ENCODE measurements at places on chromosomes 7 and 10. TPM values are rescaled to one million over a fixed set of nuclear protein-coding genes. Genes with fewer than 3 reads are reported as not detected.

DNA sequence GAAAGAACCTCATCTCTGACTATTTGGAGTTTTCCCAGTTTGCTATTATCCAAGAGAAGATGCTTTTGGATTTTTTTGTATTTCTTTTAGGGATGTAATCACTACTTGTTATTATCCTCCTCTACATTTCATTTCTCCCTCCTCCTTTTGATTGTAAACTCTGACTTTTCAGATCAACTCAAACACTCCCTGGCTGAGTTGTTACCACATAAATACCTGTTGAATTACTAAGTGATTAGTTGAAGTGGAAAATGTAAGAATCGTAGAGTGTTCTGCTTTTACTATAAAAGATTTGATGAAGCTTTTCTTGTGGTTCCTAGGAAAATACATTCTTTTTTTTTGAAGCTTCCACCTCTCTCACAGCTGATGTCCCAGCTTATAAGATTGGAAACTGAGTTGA, 164.1 kb upstream of the C1GALT1 start:
- no peaks in the 10 kb centered on the region for H3K4me1 ChIP-seq
- DNase-seq = no peak
- no peaks in the 10 kb centered on the region for H3K36me3 ChIP-seq

DNA sequence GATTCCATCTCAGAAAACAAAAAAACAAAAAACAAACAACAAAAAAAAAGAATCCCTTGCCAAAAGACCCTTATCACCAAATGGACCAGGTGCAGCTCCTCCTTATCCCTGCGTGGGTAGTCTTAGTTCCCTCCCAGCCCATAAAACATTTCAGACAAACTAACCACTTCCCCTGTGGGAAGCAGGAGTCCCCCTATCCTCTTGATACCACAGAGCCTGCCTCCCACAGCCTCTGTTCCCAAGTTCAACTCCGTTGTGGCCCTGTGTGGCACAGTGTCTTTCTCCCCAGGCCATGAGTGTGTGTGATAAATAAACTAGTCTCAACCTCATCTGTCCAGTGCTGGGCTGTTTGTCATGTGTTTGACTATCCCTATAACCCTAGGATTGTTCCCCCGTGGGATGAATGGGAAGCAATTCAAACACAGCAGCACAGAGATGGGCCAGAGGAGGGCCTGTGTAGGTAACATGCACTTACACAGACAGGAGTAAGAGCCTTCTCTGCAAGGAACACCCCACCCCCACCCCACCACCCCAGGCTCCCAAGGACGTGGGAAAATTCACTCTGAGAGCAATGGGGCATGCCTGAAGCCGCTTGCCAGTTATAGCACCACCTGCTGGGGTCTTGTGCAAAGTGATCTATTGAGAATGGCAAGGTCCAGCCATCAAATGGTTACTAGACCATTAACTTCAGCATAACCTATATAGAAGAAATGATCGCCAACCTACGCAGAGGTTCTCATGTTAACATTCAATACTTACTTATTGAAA, 147.1 kb upstream of the GHITM start:
- no peaks in the 10 kb centered on the region for H3K27me3 ChIP-seq
- H3K36me3 ChIP-seq = no peaks in the 10 kb centered on the region
- DNase-seq = peak; percentile 49
- H3K4me3 ChIP-seq = no peak overlapping the region

DNA sequence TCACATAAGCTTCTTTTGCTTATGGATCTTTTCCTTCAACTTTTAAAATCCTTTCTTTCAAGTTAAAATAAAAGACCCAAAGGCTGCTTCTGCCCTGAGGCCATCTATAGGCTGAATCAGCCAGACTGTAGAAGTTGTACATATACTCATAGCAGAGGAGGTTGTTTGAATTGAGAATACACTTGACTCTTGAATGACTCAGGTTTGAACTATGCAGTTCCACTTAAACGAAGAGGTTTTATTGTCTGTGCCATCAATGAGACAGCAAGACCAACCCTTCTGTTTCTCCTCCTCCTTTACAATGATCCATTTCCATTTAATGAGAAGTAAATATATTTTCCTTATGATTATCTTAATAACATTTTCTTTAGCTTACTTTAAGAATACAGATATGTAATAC, 5.8 kb downstream of the ZNF365 start:
- H3K36me3 ChIP-seq = no peaks in the 10 kb centered on the region
- H3K4me1 ChIP-seq = peaks cover 14% of the 10 kb centered on the region

GRCh38 chr10:78966844-78967488, 101.8 kb upstream of the ZMIZ1 start:
- no peak for DNase-seq
- H3K4me1 ChIP-seq = no peaks in the 10 kb centered on the region
- peak overlapping the region; percentile 10 for H3K27ac ChIP-seq
- H3K4me3 ChIP-seq = no peak overlapping the region
- no peaks in the 10 kb centered on the region for H3K27me3 ChIP-seq

DNA sequence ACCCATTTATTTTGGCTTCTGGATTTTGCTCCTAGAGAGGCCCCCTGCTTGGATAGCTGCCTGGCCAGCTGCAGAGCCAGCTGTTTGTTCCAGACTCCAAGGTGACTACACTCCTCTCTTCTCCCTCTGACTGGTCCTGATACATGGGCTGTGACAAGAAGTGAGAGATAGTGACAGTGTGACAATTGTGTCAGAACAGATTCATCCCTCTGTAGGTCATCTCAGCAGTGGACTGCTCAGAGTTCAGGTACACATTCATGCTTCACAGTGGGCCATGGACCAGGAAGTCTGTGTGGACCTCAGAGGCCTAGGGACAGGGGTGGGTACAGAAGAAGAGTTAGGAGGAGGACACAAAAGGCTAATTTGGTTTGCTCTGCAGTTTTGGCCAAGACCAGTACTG, 188.2 kb upstream of the MKLN1 start:
- no peaks in the 10 kb centered on the region for H3K27me3 ChIP-seq
- no peak overlapping the region for H3K27ac ChIP-seq
- H3K4me3 ChIP-seq = no peak overlapping the region

GRCh38 chr7:106874076-106874475, 9.0 kb downstream of the PIK3CG start:
- no peak overlapping the region for H3K27ac ChIP-seq
- H3K4me1 ChIP-seq = peaks cover 70% of the 10 kb centered on the region
- DNase-seq = no peak
- H3K36me3 ChIP-seq = peaks cover 76% of the 10 kb centered on the region
- no peaks in the 10 kb centered on the region for H3K27me3 ChIP-seq

DNA sequence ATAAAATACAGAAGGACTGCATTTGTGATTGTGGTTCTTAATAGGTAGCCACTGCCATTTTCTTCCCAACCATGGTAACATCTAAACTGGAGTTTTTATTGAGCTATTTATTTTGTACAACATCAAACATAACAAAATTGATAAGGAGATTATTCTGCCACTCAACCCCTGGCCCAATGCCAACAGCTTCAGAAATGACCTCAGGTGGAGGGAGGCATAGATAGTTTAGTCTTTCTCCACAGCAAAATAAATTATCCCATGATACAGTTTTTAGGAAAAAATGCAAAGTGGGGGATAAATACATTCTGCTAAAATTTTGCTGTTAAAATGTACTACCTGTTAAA, 57.6 kb downstream of the LRRTM3 start:
- no peak overlapping the region for H3K27ac ChIP-seq
- no peak for DNase-seq
- H3K4me3 ChIP-seq = no peak overlapping the region

DNA sequence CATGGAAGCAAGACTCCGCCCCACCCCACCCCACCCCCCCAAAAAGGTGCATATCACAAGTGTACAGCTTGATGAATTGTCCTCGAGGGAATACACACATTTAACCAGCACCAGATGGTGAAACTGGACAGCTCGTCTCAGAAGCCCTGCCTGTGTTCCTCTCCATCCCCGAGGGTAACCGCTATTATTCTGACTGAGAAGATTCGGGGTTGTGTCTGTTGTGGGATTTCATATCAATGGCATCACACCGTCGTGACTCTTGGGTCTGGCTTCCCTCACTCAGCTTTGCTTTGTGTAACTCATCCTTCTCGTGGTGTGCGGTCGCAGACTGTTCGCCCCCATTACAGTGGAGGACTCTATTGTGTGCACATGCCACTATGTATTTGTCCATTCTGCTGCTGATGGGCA, 18.9 kb downstream of the PODXL start:
- H3K27me3 ChIP-seq = no peaks in the 10 kb centered on the region
- H3K36me3 ChIP-seq = no peaks in the 10 kb centered on the region
- H3K4me1 ChIP-seq = no peaks in the 10 kb centered on the region
- no peak for DNase-seq
- H3K4me3 ChIP-seq = no peak overlapping the region

GRCh38 chr10:71696628-71697326, 22.8 kb downstream of the C10orf105 start:
- H3K27ac ChIP-seq = no peak overlapping the region
- peak; percentile 85 for DNase-seq
- H3K4me1 ChIP-seq = peaks cover 37% of the 10 kb centered on the region
- H3K4me3 ChIP-seq = no peak overlapping the region
- no peaks in the 10 kb centered on the region for H3K36me3 ChIP-seq
- H3K27me3 ChIP-seq = no peaks in the 10 kb centered on the region

DNA sequence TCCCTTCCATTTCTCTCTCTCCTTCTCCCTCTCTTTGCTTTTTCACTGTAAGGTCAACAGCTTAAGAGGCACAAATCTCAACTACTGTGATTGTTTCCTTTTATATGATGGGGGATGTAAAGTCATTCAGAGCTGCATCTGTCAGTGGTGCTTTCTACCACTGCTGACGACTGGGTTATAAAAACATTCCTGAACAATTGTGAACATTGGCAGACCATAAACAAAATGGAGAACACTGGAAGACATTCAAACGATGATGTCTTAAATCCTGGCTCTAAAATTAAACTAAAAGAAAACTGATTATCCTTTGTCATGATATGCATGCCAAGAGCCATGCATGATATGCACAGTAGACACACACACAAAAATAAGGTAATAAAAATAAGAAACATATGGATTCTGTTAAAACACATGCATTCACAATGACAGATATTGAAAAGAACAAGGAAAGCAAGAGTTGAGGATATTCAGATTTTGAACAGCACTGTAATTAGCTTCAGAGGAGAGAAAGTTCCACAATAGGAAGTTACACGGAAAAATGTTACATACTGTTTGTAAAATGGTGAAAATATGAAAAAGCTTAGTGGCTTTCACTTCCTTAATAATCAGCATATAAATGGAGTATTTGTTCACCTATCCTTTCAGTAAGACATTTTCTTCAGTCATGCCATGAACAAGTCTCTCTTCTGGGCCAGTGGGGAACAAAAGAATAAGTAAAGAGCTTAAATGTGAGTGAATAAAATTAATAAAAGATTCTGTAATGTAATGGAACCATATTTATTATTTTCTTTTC, 89.2 kb downstream of the RNLS start:
- H3K4me1 ChIP-seq = peaks cover 14% of the 10 kb centered on the region
- H3K4me3 ChIP-seq = no peak overlapping the region
- H3K27me3 ChIP-seq = no peaks in the 10 kb centered on the region
- DNase-seq = no peak

DNA sequence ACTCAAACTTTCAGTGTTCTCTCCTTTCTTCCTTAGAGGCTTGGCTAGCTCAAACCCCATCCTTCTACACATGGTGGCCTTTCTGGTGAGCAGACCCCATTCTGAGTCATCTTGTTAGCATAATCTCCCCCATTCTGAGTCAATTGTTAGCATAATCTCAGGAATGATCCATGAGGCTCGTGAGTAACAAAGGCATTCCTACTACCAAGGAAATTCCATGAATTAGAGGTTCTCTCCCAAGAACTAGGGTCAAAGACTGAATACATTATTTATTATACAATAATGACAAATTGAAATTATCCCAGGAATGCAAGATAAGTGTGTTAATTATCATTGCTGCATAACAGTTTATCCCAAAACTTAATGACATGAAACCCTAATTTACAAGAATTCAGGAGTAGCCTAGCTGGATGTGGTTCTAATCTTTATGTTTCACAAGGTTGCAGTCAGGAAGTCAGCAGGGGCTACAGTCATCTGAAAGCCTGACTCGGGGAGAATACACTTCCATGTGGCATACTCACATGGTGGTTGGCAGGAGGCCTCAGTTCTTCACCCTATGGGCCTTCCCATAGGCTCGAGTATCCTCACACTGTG, 100.2 kb downstream of the MMRN2 start:
- H3K4me3 ChIP-seq = no peak overlapping the region
- no peak overlapping the region for H3K27ac ChIP-seq
- H3K4me1 ChIP-seq = no peaks in the 10 kb centered on the region
- DNase-seq = no peak
- H3K36me3 ChIP-seq = peaks cover 3% of the 10 kb centered on the region
- no peaks in the 10 kb centered on the region for H3K27me3 ChIP-seq

GRCh38 chr10:49128854-49129253, 5.0 kb downstream of the FAM170B start:
- no peak for DNase-seq
- no peak overlapping the region for H3K27ac ChIP-seq
- H3K4me1 ChIP-seq = no peaks in the 10 kb centered on the region
- no peak overlapping the region for H3K4me3 ChIP-seq
- H3K27me3 ChIP-seq = peaks cover 12% of the 10 kb centered on the region
- H3K36me3 ChIP-seq = no peaks in the 10 kb centered on the region

CALHM2 gene
- 12.0 TPM for total RNA-seq

FANK1 gene
- total RNA-seq = 0.42 TPM

Measured in activated CD4-positive, alpha-beta T cell treated with anti-CD3 and anti-CD28 coated beads for 36 hours (primary cell).